ENCODE measurements at places on chromosomes 7 and 10.

GRCh38 chr10:32166365-32166764, 110.1 kb upstream of the KIF5B start:
- DNase-seq: no peak

DNA sequence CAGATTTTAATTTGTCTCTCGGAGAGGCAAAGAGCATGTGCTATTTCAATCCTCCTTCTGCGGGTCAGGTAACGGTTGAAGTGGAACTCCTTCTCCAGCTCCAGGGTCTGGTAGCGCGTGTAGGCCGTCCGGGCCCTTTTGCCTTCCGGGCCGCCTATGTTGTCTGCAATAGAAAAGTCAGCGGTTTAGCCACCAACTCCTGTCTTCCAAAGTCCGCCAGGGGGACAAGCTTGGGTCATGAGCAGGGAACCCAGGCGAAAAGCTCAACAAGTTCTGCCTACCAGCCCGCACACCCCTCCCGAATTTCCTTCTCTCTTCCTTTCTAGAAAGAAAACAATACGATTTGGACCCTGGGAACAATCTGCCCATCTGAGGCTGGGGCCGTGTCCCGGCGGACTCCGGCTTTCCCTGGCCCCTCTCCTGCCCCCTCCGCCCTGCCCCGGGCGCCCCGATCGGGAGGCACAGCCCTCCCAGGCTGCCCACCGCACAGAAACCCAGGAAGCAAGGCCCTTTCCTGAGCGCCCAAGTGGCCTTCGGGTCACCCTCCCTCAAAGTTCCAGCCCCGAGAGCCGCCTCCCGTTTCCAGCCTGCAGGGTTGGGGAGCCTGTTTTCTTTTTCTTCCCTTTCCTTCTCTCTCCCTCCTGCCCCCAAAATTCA, 1.4 kb downstream of the HOXA5 start:
- DNase-seq: no peak

DNA sequence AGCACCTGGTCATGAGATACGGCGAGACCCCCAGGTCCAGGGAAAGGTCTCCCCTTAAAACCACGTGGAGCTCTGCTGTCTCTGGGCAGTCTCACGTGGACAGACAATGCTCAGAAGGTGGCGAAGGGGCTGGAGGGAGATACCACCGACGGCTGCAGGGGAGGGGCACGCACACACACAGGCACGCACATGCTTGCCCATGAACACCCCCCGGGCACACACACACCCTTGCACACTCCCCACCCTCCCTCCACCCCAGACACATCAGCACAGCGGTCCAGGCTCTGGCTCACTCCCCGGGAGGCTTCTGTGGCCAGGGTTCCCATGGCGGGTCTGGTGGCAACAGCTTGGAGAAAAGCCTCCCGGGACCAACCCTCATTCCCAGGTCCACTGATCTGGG, 52.4 kb upstream of the TNRC18 start:
- DNase-seq: no peak

DNA sequence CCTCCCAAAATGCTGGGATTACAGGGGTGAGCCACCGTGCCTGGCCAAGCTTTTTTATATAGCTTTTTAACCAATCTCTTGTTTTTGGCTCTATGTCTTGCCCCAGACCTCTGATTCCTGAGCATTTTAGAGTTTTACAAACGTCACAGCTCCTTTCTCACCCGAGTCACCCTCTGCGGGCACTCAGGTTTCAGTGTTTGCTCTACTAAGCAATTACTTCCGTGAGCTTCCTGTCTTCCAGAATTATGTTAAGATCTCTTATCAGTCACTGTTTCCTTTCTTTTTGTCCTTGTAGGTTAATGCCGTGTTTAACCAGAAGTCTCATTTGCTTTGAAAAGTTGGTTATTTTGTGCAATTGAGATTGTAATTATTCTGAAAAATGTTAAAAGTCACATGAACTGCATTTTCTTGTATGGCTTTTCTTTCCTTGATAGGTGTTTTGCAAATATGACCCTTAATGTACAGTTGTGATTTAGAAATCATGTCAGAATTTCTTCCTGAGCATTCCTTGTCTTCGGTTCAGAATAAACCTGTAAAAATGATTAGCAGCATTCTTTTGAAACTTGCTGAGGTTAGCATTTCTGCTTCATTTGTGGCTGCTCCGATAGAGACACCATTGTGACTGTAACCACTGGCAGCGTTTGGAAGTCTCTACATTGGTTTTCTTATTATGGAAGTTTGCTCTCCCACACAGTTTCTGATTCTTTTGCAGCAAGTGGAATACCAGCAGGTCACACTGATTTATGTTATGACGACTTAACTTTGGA, 4.5 kb upstream of the HKDC1 start:
- DNase-seq: no peak

GRCh38 chr10:58715061-58715460, 202.4 kb downstream of the BICC1 start:
- no peak for DNase-seq

DNA sequence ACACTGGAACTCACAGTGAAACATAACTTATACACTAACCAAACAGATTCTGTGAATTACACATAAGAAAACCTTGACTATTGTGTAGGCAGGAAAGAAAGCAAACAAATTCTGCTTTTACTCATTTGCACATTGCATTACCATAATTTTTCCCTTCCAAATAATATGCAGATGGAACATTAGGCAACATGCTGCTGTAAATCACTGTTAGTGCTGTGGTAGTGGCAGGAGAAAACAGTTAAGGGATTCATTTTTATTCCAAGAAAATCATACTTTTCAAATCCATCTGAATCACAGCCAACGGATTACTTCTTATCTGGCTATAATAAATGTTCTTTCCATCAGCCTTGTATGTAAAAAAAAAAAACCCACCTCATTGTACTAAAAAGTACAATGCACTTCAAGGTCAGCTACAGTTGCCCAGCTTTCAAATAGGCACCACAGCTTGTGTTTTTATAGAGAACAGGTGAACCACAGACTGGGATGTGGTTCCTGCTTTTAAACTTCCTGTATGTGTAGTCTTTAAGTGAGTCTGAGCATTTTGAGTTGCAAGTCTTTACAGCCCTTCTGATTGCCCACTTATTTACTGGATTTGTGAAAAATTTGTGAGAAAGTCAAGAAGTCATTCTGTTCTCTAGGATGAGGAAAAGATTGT, 590.0 kb upstream of the SEMA3D start:
- no peak for DNase-seq

DNA sequence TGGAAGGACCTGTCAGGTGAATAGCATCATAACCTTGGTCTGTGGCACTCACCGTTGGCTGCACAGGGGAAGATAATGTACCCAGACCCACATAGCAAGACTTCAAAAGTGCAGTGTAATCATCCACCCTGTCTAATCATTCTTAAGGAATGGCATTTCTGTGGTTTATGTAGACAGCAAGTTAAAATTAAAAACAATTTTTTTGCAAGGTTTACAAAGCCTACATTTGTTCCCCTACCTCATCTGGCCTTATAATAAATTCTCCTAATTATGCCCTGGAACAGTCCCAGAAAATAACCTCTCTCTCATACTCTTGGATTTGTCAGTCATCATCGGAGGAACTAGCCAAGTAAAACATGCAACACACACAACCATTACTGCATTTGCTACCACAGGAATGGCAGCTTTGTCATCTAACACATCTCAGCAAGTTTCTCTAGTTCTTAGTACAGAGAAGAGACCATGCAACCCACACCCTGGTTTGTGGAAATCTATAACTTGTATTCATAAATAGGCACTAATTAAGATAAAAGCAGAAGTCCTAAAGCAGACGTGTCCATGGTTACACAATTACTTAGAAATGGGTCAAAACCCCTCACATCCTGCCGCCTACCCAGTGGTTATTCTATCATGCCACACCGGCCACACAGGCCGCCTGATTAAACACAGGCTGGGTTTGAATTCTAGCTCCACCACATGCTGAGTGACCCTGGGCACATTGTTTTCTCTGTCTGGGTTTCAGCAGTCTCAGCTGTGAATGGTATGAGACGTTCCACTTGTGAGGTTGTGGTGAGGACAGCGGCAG, 19.1 kb downstream of the ABLIM1 start:
- DNase-seq: no peak

- no peak for DNase-seq
These were observed 542 bp downstream of the FBXL13 start for GRCh38 chr7:103073989-103074518.

Data from midbrain (tissue), 1 donor.